ENCODE measurements at places on chromosomes 3 and 15. TPM values are rescaled to one million over a fixed set of nuclear protein-coding genes. Genes with fewer than 3 reads are reported as not detected.

Gene SI
- not detected for total RNA-seq

Gene BCHE
- 16.8 TPM for total RNA-seq

Gene RLBP1
- total RNA-seq = not detected

Gene CACNA2D2
- total RNA-seq = 0.11 TPM

Gene WWTR1
- 5.1 TPM for total RNA-seq

Gene CYP1A2
- not detected for total RNA-seq

Gene FOXL2NB
- total RNA-seq = not detected

Gene STRA6
- total RNA-seq = 10.0 TPM

- no peak overlapping the region for H3K4me3 ChIP-seq
- H3K4me1 ChIP-seq = no peaks in the 10 kb centered on the region
- H3K27me3 ChIP-seq = peaks cover 1% of the 10 kb centered on the region
- no peak overlapping the region for H3K27ac ChIP-seq
Observed at GRCh38 chr3:9192248-9193025, 57.0 kb downstream of the SRGAP3 start.

DNA sequence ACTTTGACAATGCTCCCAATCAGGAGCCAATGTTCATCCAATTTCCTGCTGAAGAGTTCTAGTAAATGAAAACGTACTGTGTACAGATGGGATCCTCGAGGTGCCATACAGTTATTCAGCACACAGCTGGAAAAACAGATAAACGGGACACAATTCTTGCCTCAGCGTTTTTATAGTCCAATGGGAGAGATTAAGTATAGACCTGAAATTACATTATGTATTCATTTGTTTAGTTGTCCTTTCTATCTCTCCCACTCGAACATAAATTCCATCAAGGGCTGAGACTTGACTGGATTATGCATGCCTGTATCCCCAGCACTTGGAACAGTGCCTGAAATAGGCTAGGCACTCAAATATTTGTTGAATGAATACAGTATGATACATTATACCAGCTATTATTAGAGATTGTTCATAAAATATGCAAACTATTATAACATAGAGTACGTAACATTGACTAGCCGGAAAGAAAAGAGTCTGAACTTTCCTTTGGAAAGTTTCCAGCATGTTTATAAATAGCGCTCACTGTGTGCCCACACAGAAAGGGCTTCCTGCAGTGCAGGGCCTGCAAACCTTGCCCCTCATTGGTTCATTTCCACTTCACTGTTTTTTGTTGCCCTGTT lies 27.4 kb upstream of the SNTN start:
- H3K27me3 ChIP-seq = no peaks in the 10 kb centered on the region
- no peak for DNase-seq
- H3K36me3 ChIP-seq = no peaks in the 10 kb centered on the region

DNA sequence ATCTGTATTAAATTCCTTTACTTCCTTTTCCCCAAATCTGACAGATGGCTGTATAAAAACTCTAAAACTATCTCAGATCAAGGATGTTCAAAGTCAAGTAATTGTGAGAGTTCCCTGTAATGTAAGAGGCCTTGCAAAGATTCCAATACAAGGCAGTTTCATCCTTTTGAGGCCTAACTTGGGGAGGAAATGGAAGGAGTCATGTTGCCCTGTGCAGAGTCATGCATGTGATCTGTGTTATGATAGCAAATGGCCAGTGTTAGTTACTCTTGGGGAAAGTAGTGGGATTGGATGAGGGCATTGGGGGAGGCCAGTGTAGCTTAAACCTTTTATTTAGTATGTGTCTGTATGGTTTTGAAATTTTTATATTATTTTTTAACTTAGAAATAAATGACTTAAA lies 23.7 kb upstream of the FBXL22 start:
- peaks cover 25% of the 10 kb centered on the region for H3K36me3 ChIP-seq
- no peaks in the 10 kb centered on the region for H3K4me1 ChIP-seq
- H3K27ac ChIP-seq = no peak overlapping the region
- no peaks in the 10 kb centered on the region for H3K27me3 ChIP-seq
- H3K4me3 ChIP-seq = no peak overlapping the region
- DNase-seq = no peak

DNA sequence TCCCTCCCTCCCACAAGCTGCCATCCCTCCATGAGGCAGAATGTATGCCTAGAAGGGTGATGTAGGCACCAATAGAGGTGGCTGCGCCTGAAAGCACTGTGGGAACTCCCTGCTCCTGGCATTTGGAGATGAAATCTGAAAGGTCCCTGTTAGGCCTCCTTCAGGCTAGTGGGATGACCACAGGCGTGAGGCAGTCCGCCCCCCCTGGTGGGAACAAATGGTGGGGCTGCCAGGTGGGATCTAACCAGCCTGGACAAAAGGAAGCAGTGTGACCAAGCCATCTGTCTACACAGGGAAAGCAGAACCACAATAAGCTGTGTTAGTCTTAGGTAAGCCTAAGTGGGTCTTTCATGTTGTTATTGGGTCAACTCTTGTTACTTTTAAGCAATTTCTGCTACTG lies 25.3 kb downstream of the IL5RA start:
- no peak overlapping the region for H3K4me3 ChIP-seq
- H3K4me1 ChIP-seq = peaks cover 39% of the 10 kb centered on the region
- H3K27me3 ChIP-seq = no peaks in the 10 kb centered on the region
- no peak overlapping the region for H3K27ac ChIP-seq
- no peaks in the 10 kb centered on the region for H3K36me3 ChIP-seq
- DNase-seq = no peak

DNA sequence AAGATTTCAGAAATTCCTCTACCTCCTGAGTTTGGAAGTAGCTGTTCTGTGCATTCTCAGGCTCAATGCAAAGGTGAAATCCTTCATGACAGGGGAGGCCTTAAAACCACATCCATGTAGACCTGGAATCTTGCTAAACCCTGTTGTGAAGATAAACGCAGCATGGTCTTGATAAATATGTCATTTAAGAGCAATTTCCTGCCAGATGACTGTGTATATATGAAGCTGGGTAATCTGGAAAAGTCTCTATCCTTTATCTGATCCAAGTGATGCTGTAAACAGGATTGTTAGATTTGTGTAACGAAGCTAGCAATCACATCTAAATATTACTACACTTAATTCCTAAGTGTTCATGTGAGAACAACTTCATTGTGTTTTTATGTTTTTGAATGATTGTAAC lies 9.1 kb downstream of the MCTP2 start:
- no peaks in the 10 kb centered on the region for H3K27me3 ChIP-seq
- no peak for DNase-seq
- H3K36me3 ChIP-seq = no peaks in the 10 kb centered on the region
- no peak overlapping the region for H3K27ac ChIP-seq

DNA sequence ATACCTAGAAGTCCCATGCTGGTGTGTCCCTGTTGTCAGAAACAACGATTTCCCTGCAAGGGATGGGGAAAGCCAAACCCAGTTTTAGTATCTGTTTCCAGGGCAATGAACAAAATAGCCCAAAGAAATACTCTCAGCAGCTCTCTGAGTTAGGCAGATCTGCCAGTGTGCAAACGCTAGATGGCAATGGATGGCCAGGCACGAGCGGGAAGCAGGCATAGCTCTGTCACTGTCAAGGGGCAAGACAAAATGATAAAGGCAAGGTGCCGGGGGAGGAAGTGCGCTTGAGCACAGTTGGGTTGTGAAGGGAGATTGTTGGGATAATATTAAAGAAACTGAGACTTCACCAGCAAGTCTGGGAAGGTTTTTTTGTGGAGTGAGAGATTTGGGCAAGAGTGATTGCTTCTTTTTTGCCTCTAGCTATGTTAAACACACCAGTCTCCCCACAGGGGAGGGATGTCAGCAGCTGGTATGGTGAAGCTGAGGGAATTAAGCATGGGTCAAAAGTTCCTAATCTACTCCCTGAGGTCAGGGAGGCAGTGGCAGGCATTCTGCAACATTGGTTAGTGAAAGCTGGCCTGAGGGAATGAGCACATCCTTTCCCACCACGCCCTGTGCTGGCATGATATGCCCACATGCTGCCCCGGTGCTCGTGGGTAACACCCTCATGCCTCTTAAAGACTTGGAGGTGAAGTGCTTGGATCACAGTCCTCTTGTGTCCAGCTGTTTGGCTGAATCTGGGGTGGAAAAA lies 117.5 kb downstream of the PDCD6IP start:
- H3K4me1 ChIP-seq = no peaks in the 10 kb centered on the region
- no peak overlapping the region for H3K27ac ChIP-seq
- H3K4me3 ChIP-seq = no peak overlapping the region
- no peaks in the 10 kb centered on the region for H3K27me3 ChIP-seq
- no peaks in the 10 kb centered on the region for H3K36me3 ChIP-seq

- H3K27ac ChIP-seq = no peak overlapping the region
- no peak for DNase-seq
- peaks cover 24% of the 10 kb centered on the region for H3K4me1 ChIP-seq
Observed at GRCh38 chr3:195248281-195248680, 22.7 kb downstream of the XXYLT1 start.

- no peak for DNase-seq
- H3K4me3 ChIP-seq = no peak overlapping the region
- no peaks in the 10 kb centered on the region for H3K4me1 ChIP-seq
- no peaks in the 10 kb centered on the region for H3K27me3 ChIP-seq
- no peaks in the 10 kb centered on the region for H3K36me3 ChIP-seq
Observed at GRCh38 chr15:83673385-83673784, 19.5 kb downstream of the ADAMTSL3 start.

GRCh38 chr3:120437559-120437958 lies 13.2 kb downstream of the FSTL1 start:
- no peak overlapping the region for H3K27ac ChIP-seq
- H3K36me3 ChIP-seq = no peaks in the 10 kb centered on the region
- DNase-seq = no peak
- H3K4me1 ChIP-seq = no peaks in the 10 kb centered on the region

GRCh38 chr3:24401811-24402185 lies 92.9 kb downstream of the THRB start:
- H3K27me3 ChIP-seq = no peaks in the 10 kb centered on the region
- no peak overlapping the region for H3K27ac ChIP-seq
- H3K4me1 ChIP-seq = no peaks in the 10 kb centered on the region
- DNase-seq = no peak
- H3K4me3 ChIP-seq = no peak overlapping the region

DNA sequence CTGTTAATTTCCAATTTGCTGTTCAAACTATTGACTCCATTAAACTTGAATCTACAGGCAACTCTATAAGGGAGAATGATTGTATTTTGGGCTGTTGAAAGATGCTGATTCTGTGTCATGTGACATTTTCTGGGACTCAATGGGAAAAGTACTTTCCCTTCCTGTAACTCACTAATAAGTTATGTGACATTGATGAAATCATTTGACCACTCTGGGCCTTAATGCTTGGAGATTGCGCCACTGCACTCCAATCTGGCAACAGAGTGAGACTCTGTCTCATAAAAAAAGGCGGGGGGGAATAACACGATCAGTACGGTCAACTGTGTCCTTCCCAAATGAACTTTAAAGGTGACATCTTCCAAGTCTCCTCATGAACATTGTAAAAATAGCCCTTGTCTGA lies 215.2 kb upstream of the SGO1 start:
- H3K4me3 ChIP-seq = no peak overlapping the region
- no peaks in the 10 kb centered on the region for H3K36me3 ChIP-seq
- DNase-seq = no peak
- H3K27me3 ChIP-seq = no peaks in the 10 kb centered on the region

Data from GM12878 (cell line).